ENCODE measurements at places on chromosomes 16 and 17. TPM values are rescaled to one million over a fixed set of nuclear protein-coding genes. Genes with fewer than 3 reads are reported as not detected.

DNA sequence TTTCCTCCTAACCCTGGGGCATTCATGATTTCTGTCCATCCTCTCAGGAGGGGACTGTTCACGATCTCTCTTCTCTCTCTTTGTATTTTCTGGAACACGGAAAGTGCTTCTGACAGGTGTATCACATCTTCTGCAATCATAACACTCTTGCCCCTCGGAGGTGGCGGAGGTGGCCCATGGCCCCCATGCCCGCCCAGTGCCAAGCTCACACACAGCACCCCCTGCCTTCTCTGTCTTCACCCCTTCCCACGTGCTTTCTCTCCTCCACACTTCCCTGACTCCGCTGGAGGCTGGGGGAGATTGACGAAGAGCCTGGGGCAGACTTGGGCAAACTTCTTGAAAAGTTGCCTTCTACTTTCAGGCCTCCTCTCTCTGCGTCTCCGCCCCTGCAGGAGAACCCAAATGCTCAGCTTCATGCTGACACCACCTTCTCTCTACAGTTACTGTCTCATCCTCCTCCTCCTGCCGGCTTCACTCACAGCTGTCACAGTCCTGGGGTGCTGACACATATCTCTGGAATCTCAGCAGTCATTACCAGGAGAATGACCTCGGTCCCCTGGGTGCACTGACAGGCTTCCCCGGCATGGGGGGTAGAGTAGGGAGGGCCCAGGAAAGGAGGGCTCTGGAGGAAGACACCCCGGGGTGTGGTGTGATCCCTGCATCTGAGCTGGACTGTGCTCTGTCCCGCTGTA is 127.1 kb downstream of the ENGASE start:
- H3K27me3 ChIP-seq: peaks cover 22% of the 10 kb centered on the region
- H3K4me1 ChIP-seq: no peaks in the 10 kb centered on the region
- H3K4me3 ChIP-seq: no peak overlapping the region
- DNase-seq: no peak
- H3K27ac ChIP-seq: no peak overlapping the region

- no peaks in the 10 kb centered on the region for H3K4me1 ChIP-seq
- H3K4me3 ChIP-seq: no peak overlapping the region
- peaks cover 54% of the 10 kb centered on the region for H3K36me3 ChIP-seq
- H3K27me3 ChIP-seq: no peaks in the 10 kb centered on the region
- no peak overlapping the region for H3K27ac ChIP-seq
- no peak for DNase-seq
Measured at GRCh38 chr16:53449816-53450517, 15.7 kb downstream of the RBL2 start.

DNA sequence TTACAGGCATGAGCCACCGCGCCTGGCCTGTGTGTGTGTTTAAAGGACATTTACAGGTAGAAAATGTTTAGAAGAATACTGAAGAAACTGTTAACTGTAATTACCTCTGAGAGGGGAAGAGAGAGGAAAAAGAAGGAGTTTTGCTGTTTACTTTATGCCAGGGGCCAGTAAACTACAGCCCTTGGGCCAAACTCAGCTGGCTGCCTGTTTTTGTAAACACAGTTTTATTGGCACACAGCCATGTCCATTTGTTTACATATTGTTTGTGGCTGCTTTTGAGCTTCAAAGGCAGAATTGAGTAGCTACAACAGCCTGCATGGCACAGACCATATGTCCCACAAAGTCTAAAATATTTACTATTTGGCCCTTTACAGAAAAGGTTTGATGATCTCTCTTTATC is 76.4 kb downstream of the GPR139 start:
- no peaks in the 10 kb centered on the region for H3K36me3 ChIP-seq
- DNase-seq: no peak
- no peak overlapping the region for H3K27ac ChIP-seq
- H3K27me3 ChIP-seq: peaks cover 8% of the 10 kb centered on the region

- no peak overlapping the region for H3K27ac ChIP-seq
- H3K36me3 ChIP-seq: no peaks in the 10 kb centered on the region
- H3K27me3 ChIP-seq: no peaks in the 10 kb centered on the region
- peak; percentile 59 for DNase-seq
Measured at GRCh38 chr16:22235839-22236745, 30.0 kb downstream of the EEF2K start.

- H3K4me1 ChIP-seq: no peaks in the 10 kb centered on the region
- no peak overlapping the region for H3K27ac ChIP-seq
- no peaks in the 10 kb centered on the region for H3K27me3 ChIP-seq
- no peak overlapping the region for H3K4me3 ChIP-seq
Measured at GRCh38 chr17:41724476-41725050, 9.9 kb downstream of the HAP1 start.

DNA sequence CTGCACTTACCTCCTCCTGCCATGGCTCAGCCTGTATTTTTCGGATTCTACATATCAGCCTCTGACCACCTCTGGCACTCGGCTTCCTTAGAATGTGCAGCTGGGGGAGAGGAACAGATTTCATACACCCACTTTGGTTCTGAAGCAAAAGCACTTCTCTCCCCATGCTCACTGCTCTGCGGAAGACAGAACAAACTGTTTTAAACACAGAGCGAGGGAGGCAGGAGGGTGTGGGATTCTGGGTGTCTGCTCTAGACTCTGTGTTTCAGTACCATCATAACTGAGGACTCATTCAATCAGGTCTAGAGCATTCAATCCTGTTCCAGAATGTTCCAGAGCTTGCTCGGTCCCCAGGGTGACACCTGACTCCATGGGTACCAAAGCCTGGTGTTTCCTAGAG is 239.1 kb downstream of the GRIN2A start:
- no peak for DNase-seq
- H3K27ac ChIP-seq: no peak overlapping the region
- no peaks in the 10 kb centered on the region for H3K36me3 ChIP-seq
- H3K4me3 ChIP-seq: no peak overlapping the region
- no peaks in the 10 kb centered on the region for H3K4me1 ChIP-seq
- H3K27me3 ChIP-seq: no peaks in the 10 kb centered on the region

- H3K27me3 ChIP-seq: no peaks in the 10 kb centered on the region
- H3K4me3 ChIP-seq: no peak overlapping the region
- no peak for DNase-seq
- H3K36me3 ChIP-seq: no peaks in the 10 kb centered on the region
- H3K4me1 ChIP-seq: no peaks in the 10 kb centered on the region
Measured at GRCh38 chr16:87698676-87699199, 67.0 kb downstream of the KLHDC4 start.

DNA sequence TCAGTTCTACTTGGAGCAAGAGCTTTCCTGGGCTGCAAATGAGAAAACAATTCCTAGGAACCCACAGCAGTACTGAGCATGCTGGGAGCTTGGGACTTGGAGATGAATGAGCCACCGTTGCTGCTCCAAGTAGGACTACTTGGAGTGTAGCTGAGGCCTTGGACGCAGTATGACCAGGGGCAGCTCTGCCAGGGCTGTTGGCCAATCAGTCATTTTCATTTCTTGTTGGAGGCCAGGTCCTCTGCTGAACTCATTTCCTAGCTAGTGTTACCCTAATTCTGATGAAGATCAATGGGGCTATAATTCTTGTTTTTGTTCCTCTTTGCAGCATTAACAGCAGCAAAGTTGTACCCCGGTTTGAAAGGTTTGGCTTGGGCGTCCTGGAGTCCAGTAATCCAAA is 8.0 kb upstream of the LGALS9 start:
- H3K36me3 ChIP-seq: no peaks in the 10 kb centered on the region
- H3K27ac ChIP-seq: no peak overlapping the region
- peak; percentile 56 for DNase-seq
- no peaks in the 10 kb centered on the region for H3K4me1 ChIP-seq

GRCh38 chr16:68883685-68884084 is 40.4 kb downstream of the TANGO6 start:
- no peaks in the 10 kb centered on the region for H3K36me3 ChIP-seq
- H3K4me3 ChIP-seq: no peak overlapping the region
- H3K27ac ChIP-seq: no peak overlapping the region
- H3K4me1 ChIP-seq: no peaks in the 10 kb centered on the region

DNA sequence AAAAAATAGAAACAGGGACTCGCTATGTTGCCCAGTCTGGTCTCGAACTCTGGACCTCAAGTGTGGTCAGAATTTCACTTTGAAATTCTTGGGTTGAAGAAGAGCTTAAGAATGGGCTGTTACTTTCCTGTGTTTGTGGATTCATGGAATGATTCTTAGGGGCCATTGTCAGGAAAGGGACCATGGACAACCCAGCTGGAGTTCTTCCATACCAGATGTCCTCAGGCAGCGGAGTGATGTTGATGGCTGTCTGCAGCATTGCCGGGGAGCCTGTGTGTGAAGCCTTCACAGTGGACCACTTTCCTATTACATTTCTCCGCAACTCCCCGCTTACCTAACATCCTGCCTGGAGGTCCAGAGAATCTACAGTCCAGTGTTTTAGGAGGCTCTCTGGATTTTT is 145.9 kb downstream of the CLEC16A start:
- no peaks in the 10 kb centered on the region for H3K27me3 ChIP-seq
- H3K36me3 ChIP-seq: no peaks in the 10 kb centered on the region
- no peak overlapping the region for H3K27ac ChIP-seq
- no peak for DNase-seq
- H3K4me1 ChIP-seq: peaks cover 29% of the 10 kb centered on the region

DNA sequence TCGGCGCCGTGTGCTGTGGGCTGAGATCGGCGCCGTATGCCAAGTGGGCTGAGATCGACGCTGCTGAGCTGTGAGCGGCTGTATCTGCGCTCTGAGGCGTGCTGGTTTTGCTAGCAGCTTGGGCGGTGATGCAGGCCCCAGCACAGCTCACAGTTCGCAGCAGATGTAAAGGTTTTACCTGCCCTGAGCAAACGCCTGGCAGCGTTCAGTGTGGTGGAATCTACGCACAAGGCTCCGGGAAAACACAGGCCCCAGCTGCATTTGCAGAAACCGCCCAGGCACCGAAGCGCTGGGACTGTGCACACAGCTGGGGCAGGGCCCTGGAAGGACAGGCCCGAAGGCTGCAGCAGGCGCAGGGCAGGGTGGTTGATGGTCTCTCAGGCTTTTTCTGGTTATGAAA is 8.0 kb upstream of the ZNF469 start:
- no peak for DNase-seq
- H3K4me1 ChIP-seq: no peaks in the 10 kb centered on the region
- H3K27me3 ChIP-seq: no peaks in the 10 kb centered on the region
- H3K4me3 ChIP-seq: no peak overlapping the region
- no peak overlapping the region for H3K27ac ChIP-seq

PPY gene
- total RNA-seq: not detected

GRCh38 chr17:69222707-69223258 is 5.8 kb downstream of the ABCA10 start:
- no peaks in the 10 kb centered on the region for H3K4me1 ChIP-seq
- no peak overlapping the region for H3K4me3 ChIP-seq
- H3K36me3 ChIP-seq: no peaks in the 10 kb centered on the region
- H3K27ac ChIP-seq: no peak overlapping the region
- DNase-seq: no peak

TPSG1 gene
- not detected for total RNA-seq
